ENCODE measurements at places on chromosomes 7 and 10.
A peak's percentile ranks its signal among the peaks of the same experiment; 100 is the strongest.

- DNase-seq, result no peak
Measured at GRCh38 chr10:75925999-75926398, 494.6 kb downstream of the LRMDA start.

DNA sequence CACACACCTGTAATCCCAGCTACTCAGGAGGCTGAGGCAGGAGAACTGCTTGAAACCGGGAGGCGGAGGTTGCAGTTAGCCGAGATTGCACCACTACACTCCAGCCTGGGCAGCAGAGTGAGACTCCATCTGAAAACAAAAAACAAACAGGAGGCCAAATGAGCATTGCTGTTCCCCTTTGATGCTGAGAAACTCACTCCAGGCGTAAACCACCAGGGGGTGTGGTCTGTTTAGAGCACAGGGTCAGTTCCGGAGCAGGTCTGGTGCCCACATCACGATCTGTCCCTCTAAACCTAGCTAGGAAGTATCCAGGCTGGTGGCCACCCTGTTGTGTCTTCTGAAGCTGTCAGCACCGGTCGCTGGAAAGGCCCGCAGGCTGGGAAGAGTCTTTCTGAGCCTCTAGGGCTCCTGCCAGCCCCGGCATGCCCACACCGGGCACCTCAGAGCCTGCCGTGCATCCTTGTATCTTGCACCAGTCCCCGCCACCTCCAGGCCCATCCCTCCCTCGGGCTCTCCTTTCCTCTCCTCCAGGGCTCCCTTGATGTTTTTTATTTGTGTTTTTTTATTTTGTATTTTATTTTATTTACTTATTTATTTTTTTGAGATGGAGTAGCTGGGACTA, 66.3 kb upstream of the SH2B2 start:
- no peak for DNase-seq

DNA sequence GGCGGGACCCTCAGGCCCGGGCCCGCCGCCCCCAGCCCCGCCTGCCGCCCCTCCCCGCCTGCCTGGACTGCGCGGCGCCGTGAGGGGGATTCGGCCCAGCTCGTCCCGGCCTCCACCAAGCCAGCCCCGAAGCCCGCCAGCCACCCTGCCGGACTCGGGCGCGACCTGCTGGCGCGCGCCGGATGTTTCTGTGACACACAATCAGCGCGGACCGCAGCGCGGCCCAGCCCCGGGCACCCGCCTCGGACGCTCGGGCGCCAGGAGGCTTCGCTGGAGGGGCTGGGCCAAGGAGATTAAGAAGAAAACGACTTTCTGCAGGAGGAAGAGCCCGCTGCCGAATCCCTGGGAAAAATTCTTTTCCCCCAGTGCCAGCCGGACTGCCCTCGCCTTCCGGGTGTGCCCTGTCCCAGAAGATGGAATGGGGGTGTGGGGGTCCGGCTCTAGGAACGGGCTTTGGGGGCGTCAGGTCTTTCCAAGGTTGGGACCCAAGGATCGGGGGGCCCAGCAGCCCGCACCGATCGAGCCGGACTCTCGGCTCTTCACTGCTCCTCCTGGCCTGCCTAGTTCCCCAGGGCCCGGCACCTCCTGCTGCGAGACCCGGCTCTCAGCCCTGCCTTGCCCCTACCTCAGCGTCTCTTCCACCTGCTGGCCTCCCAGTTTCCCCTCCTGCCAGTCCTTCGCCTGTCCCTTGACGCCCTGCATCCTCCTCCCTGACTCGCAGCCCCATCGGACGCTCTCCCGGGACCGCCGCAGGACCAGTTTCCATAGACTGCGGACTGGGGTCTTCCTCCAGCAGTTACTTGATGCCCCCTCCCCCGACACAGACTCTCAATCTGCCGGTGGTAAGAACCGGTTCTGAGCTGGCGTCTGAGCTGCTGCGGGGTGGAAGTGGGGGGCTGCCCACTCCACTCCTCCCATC, 82.7 kb downstream of the PAX2 start:
- DNase-seq, result no peak

- DNase-seq, result no peak
Measured at GRCh38 chr10:105262666-105263065, 621.6 kb downstream of the SORCS3 start.

- no peak for DNase-seq
Measured at GRCh38 chr10:61271127-61271780, 181.9 kb downstream of the TMEM26 start.

DNA sequence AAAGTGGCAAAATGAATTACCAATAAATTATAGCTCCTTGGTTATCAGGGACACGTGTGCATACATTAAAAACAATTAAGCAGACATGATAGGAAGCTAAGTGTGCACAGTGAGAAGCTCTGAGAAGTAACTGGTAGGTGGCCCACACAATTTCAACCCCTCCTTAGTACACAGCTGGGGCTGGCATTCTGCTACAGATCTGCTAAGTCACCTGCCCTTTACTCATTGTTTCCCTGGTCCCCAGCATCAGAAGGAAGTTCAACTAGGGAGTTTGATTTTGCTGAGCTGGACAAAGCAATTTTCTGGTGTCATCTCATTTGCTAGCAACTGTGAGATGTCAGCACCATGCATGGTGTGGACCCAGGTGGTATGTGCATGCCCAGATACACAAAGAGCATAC, 424.1 kb upstream of the NPVF start:
- DNase-seq, result no peak

DNA sequence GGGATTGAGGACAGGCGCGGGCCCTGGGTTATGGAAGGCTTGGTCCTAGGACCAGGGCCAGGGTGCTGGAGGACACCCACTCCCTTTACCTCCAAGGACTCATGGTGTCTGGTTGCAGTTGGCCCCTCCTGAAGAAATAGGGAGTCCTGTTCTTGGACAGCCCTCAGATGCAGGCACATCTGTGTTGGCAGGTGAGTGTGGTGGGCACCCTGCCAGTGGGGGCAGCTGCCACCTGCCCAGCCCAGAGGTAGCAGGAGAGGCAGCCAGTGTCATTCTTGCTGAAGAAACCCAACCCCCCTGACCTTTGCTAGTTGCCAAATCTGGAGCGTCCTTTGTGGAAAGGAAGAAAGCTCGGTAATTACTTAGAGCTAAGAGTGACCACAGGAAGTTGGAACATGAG, 8.3 kb downstream of the GALNT17 start:
- no peak for DNase-seq

DNA sequence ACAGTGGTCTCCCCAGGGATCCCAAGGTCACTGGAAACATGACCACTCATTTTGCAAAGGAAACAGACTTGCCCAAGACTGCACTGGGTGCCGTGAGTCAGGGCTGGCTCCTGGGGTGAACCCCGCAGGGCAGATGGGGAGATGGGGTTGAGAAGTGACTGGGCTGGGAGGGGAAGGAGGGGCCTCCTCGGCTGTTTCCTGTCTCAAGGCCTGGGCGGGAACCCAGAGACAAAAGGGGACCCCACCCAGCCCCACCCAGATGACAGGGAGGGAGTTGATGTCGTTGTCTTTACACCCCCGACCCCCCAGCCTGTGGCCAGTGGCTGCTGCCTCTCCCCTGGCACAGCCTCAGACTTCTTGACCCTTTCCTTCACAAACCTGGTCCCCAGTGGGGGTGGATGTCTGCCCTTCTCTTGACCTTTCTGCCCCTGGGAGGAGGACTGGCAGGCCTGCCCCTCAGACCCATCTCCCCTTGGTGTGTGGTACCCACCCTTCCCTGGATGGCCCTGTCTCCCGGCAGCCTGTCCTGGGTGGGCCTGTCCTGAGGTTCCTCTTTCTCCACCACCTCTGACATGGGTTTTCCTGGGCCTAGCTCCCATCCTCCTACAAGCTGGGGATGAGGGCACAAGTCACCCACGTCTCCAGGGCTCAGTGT, 1.4 kb downstream of the MYO1G start:
- peak; percentile 43 for DNase-seq

- no peak for DNase-seq
Measured at GRCh38 chr10:117590101-117590875, 47.7 kb downstream of the EMX2 start.

- no peak for DNase-seq
Measured at GRCh38 chr10:60140651-60141632, 234.6 kb upstream of the CCDC6 start.
